ENCODE measurements at places on chromosomes 5 and 9. TPM values are rescaled to one million over a fixed set of nuclear protein-coding genes. Genes with fewer than 3 reads are reported as not detected.

SEC61B gene
- 133 TPM for total RNA-seq

DNA sequence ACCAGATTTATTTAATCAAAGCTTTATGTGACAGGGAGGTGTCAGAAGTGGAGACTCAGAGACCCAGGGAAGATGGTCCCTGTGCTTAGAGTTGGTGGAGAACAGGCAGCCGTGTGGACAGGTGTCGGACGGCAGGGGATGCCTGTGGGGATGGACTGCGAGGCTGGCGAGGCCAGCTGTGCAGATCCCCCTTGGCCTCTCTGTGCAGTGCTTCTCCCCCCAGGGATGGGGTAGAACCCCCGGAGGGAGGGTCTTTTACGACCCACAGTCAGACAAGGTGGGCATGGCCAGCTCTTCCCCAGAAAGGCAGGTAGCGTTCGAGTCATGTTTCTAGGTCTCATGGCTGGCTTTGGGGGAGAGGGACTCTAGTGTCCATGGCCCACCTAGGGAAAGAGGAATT is 4.7 kb upstream of the SLC2A6 start:
- no peak for DNase-seq

- no peak for DNase-seq
Measured at GRCh38 chr5:145969714-145970092, 33.3 kb downstream of the SH3RF2 start.

DNA sequence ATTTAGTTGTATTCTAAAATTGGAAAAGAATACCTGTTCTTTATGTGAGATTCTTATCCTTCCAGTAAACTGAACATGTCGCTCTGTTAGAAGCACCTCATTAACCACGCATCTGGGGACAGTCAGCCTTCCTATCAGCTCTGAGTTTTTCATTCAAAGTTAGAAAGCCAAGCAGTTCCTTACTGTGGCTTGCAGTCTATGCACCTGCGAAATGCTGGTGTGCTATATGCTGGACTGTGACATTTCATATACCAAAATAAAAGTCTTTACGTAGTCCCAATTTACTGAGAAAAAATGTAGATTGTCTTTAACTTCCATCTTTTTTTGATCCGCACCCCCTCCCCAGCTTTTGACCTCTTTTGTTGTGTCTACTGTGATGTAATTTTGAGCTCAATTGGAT is 4.3 kb downstream of the ANP32B start:
- no peak for DNase-seq

Data from type B pancreatic cell (in vitro differentiated cells).